Brain microvascular endothelial cell (primary cell): ENCODE measurements at places on chromosomes 7 and 10.

DNA sequence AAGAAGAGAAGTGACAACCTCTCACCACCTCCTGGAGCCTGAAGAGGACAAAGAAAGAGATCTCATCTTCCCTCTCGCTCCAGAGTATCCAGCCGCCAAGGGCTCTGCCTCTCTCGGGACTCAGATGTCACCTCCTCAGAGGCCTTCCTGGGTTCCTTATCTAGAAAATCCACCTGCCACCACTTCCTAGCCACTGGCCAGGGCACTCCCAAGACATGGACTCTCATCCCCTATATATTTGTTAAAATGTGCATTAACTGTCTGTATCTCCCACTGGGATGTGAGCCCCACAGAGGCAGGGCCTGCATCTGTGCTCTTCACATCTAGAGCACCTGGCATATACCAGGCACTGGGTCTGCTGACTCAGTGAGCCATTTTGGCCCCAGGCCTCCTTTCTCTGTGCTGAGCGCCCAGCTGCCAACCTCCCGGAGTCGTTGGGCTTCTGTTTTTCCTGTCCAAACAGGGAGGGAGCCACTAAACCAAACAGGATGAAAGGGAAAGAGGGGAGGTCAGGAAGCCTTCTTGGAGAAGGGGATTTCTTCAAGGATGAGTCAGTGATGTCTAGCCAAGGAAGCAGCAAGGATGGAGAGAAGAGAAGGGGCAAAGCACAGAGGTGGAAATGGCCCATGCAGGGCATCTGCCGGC lies 58.9 kb downstream of the KCNMA1 start:
- DNase-seq = peak; percentile 37

DNA sequence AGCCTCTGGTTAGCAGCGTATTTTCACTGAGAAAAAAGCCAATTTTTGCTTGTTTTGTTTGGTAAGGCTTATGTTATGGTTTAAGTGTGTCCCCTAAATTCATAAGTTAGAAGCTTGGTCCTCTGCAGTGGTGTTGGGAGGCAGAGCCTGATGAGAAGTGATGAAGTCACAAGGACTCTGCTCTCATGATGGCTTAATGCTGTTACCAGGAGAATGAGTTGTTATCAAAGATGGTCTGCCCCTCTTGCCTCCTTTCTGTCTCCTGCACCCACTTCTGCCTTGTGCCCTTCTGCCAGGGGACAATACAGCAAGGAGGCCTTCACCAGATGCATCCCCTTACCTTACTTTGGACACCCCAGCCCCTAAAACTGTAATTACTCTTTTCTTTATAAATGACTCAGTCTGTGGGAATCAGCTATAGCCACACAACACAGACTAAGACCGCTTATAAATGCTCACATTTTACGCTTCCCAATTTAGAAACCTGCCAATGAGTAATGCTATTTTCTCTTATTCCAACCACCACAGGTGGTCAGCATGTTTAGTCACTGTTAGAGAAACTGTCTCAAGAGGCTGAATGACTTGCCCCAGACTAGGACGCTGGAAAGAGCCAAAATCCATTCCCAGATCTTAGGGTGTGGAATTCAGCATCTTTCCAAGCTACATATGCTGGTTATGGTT lies 6.1 kb upstream of the PKD1L1 start:
- no peak for DNase-seq

DNA sequence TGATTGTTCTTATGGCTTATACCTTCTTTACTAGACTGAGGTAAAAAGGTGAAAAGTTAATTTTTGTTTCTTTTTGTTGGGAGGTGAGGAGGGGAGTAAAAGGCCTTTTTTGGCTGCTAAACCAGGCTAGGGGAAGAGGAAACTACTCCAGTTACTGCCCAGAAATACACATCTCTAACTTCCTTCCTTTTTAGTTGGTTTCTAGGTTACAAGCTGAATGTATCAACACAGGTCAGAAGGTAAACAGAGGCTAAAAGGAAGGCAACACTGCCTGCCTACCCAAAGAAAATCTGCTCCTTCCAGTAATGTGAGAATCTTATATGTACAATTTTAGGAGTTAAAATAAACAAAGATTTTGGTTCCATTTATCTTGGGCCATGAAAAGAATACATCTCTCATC lies 140.4 kb downstream of the NRBF2 start:
- DNase-seq = no peak

GRCh38 chr10:106224676-106225075 lies 939.8 kb downstream of the SORCS1 start:
- DNase-seq = no peak

DNA sequence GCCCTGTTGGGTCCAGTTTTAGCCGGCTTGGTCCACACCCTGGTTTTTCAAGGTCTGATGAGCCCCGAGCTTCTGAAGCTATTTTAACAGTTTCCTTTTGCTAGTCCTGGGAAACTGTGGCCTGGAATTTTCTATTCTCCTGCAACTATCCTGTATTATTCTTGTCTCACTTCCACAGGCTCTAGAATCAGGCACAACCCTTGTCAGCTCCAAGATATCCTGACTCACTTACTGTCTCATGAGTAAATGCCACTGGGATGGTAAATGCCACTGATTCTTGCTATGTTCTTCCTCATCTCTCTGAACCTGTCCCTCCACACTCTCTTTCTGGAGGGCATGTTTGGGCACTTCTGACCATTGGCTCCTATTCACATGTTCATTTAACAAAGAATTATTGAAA lies 611.5 kb upstream of the IGFBP3 start:
- no peak for DNase-seq

- no peak for DNase-seq
Observed at GRCh38 chr7:141462958-141463357, 88.3 kb upstream of the AGK start.

DNA sequence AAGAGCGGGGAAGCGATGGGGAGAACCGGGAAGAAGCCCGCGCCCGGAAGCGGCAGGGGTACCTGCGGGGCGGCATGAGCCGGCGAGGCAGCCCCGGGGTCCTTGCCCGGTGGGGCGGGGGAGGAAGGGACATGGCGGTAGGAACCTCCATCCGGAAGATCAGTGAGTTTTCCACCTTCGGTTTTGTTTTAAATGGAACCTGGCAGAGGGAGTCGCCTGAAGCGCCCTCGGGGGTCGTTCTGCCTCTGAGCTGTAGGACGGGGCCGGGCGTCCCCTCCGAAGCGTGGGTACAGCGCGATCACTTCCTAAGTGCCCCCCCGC lies 471 bp downstream of the PFKP start:
- DNase-seq = no peak

- DNase-seq = no peak
Observed at GRCh38 chr7:73487486-73487885, 34.6 kb downstream of the BAZ1B start.

DNA sequence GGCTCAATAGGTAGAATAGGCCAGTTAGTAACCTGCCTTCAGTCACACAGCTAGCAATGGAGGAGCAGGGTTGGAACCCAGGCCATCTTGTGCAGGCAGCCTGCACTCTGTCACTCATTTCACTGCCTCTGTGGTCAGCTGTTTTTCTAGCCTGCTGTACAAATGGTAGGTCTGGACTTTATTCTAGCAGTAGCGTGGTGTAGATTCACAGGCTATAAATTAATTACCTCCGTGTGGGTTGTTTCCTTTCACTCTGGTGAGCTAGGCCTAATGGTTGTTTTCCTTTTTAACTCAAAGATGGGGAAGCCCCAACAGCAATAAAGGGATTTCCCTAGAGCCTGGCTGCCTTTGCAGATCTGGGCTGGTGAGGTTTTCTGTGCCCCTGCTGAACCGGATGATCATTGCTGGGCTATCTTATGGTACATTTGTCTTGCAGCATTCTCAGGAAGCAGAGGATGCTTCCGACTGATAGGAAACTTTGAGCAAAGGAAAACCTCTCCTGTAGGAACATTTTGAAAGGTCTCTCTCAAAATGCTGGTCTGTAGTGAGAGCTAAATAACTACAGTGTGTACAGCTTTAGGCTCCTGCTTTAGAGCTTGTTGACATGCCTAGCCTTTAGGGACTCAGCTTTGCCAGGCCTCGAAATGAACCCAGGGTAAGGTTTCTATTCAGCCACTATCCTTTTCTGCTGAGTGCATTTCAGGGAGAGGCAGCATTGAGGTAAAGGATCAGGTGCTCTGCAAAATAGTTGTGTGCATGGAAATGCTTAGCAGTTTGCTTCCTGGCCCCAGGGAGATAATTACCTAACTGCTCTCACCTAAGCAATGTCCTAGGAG lies 157.4 kb downstream of the ST7 start:
- no peak for DNase-seq

GRCh38 chr10:88386204-88386788 lies 196.8 kb downstream of the RNLS start:
- DNase-seq = peak; percentile 14

DNA sequence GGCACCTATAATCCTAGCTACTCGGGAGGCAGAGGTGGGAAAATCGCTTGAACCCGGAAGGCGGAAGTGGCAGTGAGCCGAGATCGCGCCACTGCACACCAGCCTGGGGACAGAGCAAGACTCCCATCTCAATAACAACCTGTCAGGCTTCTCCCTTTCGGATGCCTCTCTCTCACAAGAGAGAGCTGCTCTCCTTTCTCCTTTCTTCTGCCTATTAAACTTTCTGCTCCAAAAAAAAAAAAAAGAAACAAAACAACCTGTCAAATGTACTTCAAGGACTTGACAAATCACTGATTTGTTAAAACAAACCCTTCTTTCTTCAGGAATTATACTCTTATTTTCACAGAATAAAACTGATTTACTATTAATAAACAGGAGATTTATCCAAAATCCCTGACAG lies 3.6 kb downstream of the PSAP start:
- DNase-seq = no peak

- no peak for DNase-seq
Observed at GRCh38 chr7:101957744-101958525, 140.5 kb downstream of the CUX1 start.

DNA sequence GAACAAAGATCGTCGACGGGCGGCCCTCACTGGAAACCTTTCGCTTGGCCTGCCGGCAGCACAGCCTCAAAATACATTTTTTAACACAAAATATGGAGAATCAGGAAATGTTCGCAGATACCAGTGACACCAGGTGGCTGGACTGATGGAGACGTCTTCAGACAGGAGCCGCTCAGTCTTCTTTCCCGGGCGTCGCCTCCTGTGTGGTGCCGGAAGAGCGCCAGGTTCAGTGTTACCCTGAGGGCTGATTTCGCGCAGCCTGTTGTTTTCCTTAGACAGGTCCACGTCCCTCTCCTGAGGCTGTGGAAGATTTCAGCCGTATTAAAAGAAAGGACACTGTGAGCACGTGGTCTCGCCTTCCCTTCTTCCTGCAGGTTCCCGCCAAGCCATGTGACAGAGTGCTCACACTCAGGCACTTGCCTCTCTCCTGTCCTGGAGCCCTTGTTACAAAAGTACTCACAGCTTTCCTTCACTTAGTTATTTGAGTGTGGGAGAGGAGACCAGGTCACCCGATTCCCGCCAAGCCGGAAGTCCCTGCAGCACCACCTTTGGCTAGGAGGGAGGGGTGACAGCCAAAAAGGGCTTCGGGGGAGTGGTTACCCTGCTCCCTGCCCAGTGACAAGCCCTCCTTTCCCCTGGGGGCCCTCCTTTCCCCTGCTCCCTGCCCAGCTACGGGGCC lies 21.7 kb upstream of the PWWP2B start:
- DNase-seq = no peak

- DNase-seq = no peak
Observed at GRCh38 chr10:88066319-88066718, 202.9 kb downstream of the PTEN start.

DNA sequence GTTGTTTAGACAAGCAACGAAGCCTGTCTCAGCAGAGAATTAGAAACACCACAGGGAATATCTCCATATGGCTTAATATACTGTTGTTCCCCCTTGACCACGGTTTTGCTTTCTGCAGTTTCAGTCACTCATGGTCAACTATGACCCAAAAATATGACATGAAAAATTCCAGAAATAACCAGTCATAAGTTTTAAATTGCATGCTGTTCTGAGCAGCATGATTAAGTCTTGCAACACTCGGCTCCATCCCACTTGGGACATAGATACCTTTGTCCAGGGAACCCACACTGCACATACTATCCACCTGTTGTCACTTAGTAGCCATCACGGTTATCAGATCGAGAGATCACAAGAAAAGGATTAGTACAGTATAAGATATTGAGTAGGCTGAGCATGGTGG lies 60.7 kb upstream of the FOXK1 start:
- peak; percentile 21 for DNase-seq

DNA sequence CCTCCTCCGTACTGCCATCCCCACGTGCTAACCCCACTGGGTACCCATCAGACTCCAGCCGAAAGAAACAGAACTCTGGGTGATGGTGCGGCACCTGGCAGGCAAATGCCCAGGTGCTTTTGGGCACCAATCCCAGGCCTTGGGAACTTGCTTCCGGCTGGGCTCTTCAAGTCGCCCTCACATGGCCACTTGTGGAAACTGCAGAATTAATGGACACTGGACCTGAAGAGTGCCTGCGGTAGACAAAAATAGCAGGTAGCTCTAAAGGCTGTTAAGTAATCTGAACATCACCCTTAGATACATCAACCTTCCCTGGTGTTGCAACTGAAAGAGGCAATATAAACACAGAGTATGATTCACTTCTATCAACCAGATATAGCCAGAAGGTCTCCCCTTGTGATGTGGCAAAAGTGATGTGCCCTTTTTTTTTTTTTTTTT lies 644.4 kb downstream of the GRM8 start:
- DNase-seq = peak; percentile 7

GRCh38 chr10:100746784-100747455 lies 1.5 kb downstream of the PAX2 start:
- DNase-seq = no peak

DNA sequence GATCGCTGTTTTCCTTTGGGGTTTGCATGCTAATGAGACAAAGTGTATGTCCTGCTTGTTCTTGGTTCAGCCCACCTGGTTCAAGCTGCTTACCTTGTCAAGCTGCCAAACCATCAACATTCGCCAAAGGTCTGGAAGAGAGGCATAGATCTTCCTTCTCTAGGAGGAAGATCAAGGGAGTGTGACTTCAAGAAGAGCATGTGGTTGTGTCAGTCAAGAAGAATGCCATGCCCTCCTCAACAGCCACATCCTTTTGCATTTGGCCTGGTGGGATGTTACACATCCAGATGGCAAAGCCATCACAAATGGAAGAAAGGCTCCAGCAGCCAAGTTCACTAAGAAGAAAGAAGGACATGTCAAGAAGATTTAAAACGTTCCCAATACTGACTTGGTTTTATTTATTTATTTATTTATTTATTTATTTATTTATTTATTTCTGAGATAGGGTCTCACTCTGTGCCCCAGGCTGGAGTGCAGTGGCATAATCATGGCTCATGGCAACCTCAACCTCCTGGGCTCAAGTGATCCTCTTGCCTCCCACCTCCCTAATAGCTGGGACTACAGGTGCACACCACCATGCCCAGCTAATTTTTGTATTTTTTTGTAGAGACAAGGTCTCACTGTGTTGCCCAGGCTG lies 5.1 kb upstream of the PIP4K2A start:
- no peak for DNase-seq

GRCh38 chr10:77592510-77592909 lies 45.1 kb downstream of the KCNMA1 start:
- no peak for DNase-seq

GRCh38 chr7:126820925-126821324 lies 431.8 kb downstream of the GRM8 start:
- no peak for DNase-seq

GRCh38 chr7:636396-636795 lies 90.1 kb upstream of the DNAAF5 start:
- peak; percentile 21 for DNase-seq

- peak; percentile 52 for DNase-seq
Observed at GRCh38 chr10:29862923-29863614, 196.3 kb downstream of the JCAD start.
